Renal cortical epithelial cell (primary cell): ENCODE measurements at places on chromosomes 7 and 10. TPM values are rescaled to one million over a fixed set of nuclear protein-coding genes. Genes with fewer than 3 reads are reported as not detected.
A peak's percentile ranks its signal among the peaks of the same experiment; 100 is the strongest.

- DNase-seq = no peak
These were observed 33.8 kb upstream of the ARMS2 start for GRCh38 chr10:122420624-122421007.

The PNLIPRP1 gene
- not detected in 2 replicates for total RNA-seq

DNA sequence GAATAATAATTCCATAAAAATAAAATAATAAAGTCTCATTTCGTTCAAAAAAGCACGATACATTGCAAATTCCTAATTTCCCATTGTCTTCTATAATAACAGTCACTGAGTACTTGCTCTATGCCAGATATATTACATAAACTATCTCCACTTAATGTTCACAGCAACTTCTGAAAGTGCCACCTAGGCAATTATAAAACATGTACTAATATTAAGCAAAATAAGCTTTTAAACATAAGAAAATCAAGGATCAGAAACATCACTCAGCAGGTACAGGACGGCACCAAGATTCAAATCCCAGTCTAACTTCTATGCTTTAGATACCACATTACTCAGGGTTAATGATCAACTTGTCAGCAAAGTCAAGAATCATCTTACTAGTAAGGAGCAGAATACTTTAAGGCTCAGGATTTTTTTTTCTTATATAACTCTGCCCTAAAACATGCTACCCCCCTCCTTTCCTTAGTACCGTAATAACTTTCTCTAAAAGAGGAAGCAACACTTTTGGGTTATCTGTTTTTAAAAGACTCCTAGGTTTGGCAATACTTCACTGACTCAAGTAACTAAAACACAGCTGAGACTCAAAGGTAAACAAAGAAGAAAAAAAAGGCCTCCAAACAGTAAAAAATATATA, 51.3 kb downstream of the USP6NL start:
- peak; percentile 82 for DNase-seq

- no peak for DNase-seq
These were observed 8.3 kb upstream of the CALML5 start for GRCh38 chr10:5507649-5508131.

The DKK1 gene
- total RNA-seq = 2.7 and 16.3 TPM in 2 replicates
